Stimulated activated CD4-positive, alpha-beta T cell treated with anti-CD3 and anti-CD28 coated beads, Interleukin-12 subunit alpha, Interleukin-12 subunit beta, amount 100 ng/mL, for 48 hours (primary cell): ENCODE measurements at places on chromosomes 6 and 20.

GRCh38 chr20:38153401-38153800 lies 11.7 kb downstream of the TGM2 start:
- DNase-seq = no peak

GRCh38 chr6:154721460-154721859 lies 11.8 kb upstream of the SCAF8 start:
- DNase-seq = no peak

DNA sequence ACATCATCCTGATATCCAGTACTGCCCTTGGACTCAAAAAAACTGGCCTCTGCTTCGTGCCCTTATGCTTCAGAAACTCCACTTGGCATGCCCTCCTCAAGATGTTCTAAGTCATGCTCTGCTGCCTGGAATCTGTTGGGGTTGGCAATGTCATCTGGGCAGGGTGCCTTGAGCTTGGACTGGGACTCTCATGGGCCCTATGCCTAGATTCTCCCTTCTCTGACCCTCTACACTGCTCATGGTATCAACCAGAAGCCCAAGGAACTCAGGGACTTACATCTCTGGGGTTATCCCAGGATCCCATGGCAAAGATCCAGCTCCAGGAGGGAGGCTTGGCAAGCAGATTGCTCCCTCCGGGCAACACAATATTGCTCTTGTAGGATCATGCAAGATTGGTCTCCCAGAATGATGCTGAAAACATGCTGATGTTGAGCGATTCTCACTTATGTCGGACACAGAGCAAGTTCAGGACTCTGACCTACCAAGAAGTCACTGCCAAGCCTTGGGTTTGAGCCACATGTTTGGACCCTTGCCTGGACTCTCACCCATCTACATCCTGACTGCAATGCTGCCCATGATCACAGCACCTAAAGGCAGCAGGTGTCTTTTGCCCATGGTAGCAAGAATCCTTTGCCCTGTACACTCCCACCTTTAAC lies 88.8 kb downstream of the ADAT2 start:
- DNase-seq = no peak

GRCh38 chr20:6123649-6124014 lies 802 bp upstream of the FERMT1 start:
- DNase-seq = no peak

DNA sequence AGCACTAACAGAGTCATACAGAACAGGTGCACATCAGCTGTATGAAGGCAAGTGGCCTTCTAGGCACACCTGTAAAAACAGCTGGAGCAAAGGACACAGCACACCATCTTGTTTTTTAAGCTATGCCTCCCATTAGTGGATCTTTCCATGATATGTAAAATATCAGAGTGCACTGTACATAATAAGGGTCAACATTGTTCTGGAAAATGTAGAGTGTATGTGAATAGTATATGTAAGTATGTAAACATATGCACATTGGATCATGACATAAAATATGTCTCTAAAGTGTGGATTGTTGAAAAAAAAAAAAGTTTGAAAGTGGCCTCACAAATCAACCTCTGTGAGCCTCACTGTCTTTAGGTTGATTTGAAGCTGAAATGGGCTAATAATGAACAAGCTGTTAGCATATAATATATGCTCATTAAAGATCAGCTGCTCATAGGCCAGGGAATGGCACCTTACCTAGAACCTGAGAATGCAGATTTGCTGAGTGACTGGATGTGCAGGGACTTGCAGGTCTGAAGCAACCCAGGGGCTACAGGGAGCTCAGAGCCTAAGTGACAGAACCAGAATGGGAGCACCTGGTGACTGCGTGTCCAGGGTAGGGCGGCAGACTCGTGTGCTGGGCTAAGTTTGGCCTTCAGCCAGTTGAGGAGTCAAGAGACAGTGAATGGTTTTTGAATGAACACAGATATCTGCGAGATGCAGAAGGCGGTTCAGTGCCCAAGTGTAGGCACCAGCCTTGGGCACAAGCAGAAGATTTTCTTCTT lies 198.6 kb downstream of the TMEM242 start:
- DNase-seq = no peak

DNA sequence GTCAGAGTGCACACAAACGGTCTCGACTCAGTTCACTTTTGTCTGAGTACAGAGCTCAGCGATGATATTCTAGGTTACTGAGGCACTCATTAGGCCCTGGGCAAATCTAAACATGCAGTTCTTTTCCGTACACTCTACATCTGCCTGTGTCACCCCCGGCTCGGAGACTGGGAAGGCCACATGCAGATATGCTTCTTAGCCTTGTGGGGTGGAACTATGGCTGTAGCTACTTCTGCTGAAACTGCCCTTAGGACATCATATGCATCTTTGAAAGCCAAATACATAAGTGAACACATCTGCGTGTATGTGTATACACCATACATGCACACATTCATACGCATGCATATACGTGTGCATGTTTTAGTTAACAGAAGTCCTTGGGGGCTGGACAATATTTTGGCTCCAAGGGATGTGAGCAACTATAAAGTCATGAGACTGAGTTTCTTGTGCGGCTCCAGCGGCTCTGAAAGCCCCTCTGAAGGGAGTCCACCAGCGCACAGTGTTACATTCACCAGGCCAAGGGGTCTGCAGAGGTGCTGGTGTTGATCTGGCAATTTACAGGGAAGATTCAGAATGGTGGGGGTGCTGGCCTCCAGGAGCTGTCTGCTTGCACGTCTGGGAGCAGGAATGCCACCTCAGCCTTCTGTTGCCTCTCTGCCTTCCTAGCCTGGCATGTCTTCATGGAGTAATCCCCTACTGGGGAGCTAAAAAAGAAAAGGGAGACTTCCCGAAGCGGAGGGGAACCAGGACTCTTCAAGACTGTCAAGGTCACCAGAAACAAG lies 31.6 kb downstream of the PSMG4 start:
- DNase-seq = no peak

DNA sequence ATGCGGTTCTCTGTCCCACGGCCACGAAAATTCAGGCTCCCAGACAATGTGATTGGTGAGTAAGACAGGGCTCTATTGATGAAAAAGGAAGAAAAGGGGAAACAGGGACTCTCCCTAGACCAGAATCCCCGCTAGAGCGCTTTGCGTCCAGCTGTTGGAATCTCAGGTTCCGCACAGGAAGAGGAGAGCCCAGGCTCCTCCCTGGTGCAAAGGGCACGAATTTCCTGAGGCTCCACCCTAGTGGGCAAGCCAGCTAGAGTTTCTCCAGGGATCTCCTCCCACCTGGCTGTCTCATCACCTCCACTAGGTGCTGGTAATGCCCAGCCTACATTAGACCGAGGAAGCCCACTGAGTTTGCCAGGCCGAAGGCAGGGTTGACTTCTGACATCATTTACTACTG lies 135.9 kb upstream of the SOX4 start:
- DNase-seq = no peak

DNA sequence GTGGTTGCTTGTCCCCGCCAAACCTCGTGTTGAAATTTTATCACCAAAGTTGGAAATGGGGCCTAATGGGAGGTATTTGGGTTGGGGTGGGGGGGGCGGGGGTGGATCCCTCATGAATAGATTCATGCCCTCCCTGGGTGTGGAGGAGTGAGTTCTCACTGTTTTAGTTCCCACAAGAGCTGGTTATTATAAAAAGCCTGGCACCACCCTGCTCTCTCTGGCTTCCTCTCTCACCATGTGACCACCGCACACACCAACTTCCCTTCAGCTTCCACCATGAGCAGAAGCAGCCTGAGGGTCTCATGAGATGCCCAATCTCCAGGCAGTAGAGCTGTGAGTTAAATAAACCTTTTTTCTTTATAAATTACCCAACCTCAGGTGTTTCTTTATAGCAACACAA lies 111.3 kb downstream of the PRDM1 start:
- DNase-seq = no peak

GRCh38 chr20:51500311-51500710 lies 42.2 kb downstream of the NFATC2 start:
- no peak for DNase-seq

- no peak for DNase-seq
Observed at GRCh38 chr6:134176264-134176975, 124.0 kb upstream of the SLC2A12 start.

- no peak for DNase-seq
Observed at GRCh38 chr6:104484626-104485025, 375.1 kb downstream of the HACE1 start.
